ENCODE measurements at places on chromosomes 11 and 22.

DNA sequence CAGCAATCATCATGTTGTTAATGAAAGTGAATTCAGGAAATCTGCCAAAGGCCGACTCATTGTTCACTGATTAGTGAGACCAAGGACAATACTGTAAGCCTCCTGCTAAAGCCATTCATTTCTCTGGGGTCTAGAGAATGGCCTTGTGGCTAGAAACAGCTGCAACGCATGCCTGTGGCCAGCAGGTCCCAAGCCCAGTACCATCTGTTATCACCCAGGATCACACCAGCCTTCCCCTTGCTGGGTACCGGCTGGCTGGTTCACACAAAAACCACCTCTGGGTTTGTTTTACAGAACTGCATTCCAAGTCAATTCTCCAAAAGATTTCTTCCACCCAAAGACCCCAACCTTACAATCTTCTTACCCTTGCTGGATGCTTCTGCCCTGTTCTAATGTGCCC lies 1.1 kb downstream of the PLAAT5 start:
- DNase-seq = no peak

DNA sequence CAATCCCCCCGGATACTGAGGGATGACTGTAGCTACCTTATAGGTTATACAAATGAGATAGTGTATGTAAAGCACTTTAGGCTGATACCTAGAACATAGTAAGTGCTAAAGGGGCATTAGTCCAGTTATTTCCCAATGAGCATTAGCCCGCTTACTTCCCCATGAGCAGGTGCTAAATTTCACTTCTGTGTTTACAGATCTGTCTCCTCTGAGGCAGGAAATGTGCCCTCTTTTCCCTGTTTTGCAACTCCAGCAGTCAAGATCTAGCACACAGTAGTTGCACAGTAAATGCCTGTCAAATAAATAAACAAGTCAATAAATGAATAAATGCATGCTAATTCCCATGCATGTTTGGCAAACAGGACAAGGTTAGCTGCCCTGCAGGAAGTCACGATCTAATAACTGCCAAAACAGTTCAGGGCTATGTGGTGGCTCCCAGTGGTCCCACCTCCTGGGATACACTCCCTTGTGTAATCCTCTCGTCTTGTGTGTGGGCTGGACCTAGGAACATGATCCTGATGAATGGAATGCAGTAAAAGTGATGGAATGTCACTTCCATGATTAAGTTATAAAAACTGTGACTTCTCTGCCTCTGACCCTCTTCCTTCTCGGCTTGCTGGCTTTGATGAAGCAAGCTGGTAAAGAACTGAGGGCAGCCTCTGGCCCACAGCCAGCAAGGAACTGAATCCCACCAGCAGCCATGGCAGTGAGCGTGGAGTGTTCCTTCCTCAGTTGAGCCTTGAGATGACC lies 459.0 kb downstream of the SOX6 start:
- DNase-seq = no peak

DNA sequence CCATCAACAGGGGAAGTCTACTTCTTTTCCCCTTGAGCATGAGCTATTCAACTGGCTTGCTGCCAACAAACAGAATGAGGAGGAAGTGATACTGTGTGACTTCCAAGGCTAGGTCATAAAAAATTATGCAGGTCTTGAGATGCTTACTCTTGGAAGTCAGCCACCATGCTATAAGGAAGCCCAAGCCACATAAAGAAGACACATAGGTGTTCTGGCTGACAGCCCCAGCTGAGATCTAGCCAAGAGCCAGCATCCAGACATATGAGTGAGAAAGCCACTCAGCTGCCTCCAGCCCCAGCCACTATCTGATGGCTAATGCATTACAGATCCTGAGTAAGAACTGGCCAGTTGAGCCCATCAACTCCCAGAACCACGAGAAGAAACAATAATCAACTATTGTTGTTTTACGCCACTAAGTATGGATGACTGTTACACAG lies 31.0 kb upstream of the PPP2R1B start:
- no peak for DNase-seq

DNA sequence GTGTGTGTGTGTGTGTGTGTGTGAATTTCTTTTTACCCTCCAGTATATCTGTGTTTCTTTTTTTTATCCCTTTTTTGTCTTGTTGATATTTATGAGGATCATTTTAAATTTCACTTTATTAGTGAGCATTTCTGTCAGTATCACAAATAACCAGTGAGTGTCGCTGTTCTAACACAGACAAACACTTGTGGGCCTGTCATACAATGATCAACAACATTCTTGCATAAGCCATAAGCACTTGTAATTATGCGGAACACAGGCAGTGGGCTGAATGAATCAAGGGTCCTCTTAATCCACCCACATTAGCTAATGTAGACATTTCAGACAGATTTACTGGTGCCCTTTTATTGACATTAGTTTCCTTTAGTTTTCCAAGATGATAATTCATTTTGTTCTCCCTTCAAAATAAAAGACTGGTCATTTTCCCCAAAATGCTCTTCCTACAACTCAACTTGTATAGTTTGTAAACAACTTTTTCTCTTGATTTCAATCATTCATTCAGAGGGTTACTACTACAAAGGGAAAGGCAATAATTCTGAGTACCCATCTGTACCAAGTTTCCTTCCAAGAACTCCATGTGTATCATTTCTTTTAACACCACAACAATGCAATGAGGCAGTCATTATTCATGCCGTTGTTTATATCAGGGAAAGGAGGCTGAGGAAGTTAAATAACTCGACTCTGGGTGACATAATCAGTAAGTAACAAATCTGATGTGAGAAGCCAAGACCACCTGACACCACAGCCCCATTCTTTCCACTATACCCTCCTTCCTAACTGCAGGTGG lies 34.5 kb upstream of the ANO3 start:
- peak; percentile 65 for DNase-seq

DNA sequence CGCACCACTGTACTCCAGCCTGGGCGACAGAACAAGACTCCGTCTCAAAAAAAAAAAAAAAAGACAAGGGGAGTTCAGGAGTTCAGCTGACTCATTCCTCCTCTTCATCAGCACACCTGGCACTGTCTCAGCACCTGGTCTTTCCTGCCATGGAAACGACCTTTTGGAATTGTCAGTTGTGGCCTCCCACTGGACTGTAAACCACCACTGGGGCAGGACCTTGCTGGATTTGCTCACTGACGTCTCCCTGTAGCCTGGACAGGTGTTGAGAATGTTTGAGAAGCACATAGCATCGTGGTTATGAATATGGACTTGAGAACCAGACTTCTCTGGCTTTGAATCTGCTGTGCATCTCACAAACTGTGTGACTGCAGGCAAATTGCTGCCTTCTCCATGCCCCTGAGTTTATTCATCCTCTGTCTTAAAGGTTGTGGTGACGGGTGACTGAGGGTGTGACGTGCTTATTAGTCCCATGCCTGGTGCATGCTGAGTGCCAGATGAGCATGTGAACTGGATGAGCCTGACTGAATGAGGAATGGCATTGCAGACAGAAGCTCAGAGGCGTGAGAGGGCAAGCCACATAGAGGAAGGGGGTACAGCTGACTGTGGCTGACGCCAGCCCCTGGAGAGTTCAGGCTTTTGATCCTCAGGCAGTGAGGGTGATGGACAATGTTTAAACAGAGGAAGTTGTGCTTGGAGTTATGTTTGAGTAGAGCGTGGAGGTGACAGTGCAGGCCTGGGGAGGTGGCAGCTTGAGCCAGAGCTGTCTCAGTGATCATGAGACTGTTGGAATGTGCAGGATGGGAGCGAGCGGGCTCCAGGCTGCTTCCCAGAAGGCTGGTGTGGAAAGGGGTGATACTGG lies 12.7 kb downstream of the TOM1 start:
- DNase-seq = no peak

DNA sequence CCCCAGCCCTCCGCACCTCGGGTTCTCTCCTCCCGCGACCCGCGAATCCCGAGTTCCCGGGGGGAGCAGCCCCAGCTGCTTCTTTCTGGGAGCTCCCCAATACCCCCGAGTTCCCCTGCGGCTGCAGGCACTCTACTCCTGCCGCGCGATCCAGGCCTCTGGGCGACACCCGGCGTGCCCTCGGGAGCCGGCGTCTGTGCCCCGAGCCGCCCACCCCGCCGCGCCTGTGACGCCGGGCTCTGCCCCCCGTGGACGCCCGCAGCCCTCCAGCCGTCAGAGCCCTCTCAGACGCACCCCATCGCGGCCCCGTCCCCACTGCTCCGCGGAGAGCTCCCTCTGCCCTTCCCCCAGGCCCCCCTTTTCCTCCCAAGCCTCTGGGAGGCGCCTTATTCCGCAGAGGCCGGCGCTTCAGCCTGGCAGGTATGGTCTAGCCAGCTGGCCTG lies 422 bp downstream of the GLB1L2 start:
- DNase-seq = no peak

- DNase-seq = no peak
Observed at GRCh38 chr22:37636186-37636948, 3.1 kb upstream of the SH3BP1 start.

DNA sequence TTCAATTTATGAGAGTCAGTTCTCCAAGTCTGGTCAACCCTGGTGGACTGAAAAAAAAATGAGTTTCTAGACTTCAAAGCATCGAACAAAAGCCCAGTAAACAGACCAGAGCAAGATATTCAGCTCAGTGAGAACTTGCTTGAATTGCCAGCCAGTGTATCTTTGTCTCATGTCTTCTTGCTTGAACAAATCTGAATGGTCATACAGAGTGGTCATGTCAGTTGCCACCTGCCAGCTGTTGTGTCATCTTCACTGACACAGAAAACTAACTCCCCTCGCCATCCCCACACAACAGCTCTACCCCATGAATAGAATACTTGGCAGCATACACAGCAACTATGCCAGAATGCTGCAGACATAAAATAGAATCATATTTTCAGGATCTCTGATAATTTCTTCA lies 27.5 kb upstream of the CALCB start:
- no peak for DNase-seq
